Memory B cell (primary cell): ENCODE measurements at places on chromosomes 16 and 17.

DNA sequence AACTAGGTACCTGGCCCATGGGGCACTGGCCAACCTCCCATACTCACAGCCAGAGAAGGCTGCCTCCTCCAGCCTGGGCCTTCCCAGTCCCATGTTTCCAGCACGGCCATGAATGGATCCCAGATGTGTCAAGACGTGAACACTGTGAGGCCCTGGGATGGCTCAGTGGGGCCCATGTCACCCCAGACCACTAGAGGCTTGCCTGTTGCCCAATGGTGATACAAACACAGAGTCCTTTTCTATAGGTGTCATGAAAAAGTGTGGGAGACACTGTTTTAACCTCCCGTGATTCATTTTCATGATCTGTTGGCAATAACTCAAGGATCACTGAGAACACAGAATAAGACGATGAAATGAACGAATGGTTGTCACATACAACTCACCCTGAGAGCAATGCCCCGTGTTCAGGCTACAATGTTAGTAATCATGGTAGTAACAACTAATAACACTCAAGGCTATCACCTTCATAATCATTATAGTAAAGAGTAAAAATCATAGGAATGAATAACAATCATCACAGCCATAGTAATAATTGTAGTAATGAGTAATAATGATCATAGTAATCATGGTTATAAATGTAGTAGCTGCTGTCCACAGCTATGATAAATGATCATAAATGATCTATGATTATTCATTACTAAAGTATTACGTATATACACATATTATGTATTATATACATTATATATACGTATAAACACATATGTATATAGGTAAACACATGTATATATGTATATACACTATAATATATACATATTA lies 64.0 kb downstream of the DYNLRB2 start:
- H3K4me3 ChIP-seq: no peak overlapping the region
- peaks cover 10% of the 10 kb centered on the region for H3K4me1 ChIP-seq
- H3K27me3 ChIP-seq: no peaks in the 10 kb centered on the region
- DNase-seq: no peak
- peaks cover 15% of the 10 kb centered on the region for H3K36me3 ChIP-seq

- no peak overlapping the region for H3K4me3 ChIP-seq
- H3K4me1 ChIP-seq: no peaks in the 10 kb centered on the region
- H3K27ac ChIP-seq: no peak overlapping the region
- H3K36me3 ChIP-seq: no peaks in the 10 kb centered on the region
- H3K27me3 ChIP-seq: peaks cover 2% of the 10 kb centered on the region
- DNase-seq: no peak
Measured at GRCh38 chr17:56158915-56159825, 5.9 kb downstream of the ANKFN1 start.

DNA sequence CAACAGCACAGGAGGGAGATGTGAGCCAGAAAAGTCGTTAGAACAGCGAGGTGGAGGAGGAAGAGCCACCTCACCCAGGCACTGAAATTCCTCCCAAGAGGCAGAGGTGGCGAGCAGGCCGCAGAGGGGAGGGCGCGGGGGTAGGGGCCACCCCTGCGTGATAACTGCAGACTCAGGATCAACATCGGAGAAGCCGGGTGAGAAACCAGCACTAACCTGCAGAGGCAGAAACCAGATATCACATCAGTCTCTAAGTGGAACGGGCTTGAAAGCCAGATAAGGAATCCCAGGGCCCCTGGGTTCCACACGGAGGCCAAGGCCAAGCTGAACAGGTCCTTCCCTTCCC lies 39.4 kb upstream of the ZC3H18 start:
- no peak overlapping the region for H3K27ac ChIP-seq
- no peak overlapping the region for H3K4me3 ChIP-seq
- peaks cover 8% of the 10 kb centered on the region for H3K4me1 ChIP-seq
- no peaks in the 10 kb centered on the region for H3K27me3 ChIP-seq

DNA sequence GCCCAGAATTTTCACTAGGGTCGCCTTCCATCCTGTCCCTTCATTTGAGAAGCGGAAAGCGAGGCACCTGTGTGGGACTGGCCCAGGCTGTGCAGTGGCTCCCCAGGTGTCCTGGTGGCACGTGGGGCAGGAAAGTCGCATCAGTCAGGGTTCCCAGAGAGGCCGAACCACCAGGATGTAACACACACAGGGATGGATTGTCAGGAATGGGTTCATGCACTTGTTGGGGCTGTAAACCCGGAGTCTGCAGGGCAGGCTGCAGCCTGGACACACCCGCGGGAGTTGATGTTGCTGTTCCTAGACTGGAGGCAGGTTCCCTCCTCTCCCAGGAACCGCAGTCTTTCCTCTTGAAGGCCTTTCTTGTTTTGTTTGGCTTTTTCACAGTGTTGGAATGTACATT lies 30.7 kb upstream of the RPTOR start:
- H3K4me3 ChIP-seq: no peak overlapping the region
- H3K27ac ChIP-seq: no peak overlapping the region
- no peaks in the 10 kb centered on the region for H3K4me1 ChIP-seq
- no peak for DNase-seq

DNA sequence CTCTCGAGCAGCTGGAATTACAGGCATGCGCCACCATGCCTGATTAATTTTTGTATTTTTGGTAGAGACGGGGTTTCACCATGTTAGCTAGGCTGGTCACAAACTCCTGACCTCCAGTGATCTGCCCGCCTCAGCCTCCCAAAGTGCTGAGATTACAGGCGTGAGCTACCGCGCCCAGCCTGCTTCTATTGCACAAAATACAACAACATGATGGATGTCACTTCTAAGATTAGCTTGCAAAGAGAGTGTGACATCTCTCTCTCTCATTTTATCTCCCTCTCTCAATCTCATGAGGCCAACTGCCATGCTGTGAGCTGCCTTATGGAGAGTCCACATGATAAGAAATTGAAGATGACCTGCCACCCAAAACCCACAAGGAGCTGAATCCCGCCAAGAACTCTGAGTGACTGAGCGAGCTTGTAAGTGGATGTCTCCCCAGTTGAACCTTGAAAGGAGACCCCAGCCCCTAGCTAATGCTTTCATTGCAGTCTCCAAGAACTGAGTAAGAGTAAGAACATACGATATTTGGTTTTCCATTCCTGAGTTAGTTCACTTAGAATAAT lies 458.5 kb downstream of the RBFOX1 start:
- H3K27me3 ChIP-seq: no peaks in the 10 kb centered on the region
- no peak overlapping the region for H3K4me3 ChIP-seq
- DNase-seq: no peak
- H3K4me1 ChIP-seq: no peaks in the 10 kb centered on the region
- H3K36me3 ChIP-seq: no peaks in the 10 kb centered on the region
- H3K27ac ChIP-seq: no peak overlapping the region
